ENCODE measurements at places on chromosomes 7 and 10. TPM values are rescaled to one million over a fixed set of nuclear protein-coding genes. Genes with fewer than 3 reads are reported as not detected.

VWA2 gene
- total RNA-seq = 0.05 TPM

CDC14C gene
- total RNA-seq = not detected

ATP6V0A4 gene
- total RNA-seq = 0.30 TPM

PDE6C gene
- total RNA-seq = not detected

ICA1 gene
- 1.5 TPM for total RNA-seq

LRRD1 gene
- total RNA-seq = not detected

ANK3 gene
- 0.59 TPM for total RNA-seq

AKR1B15 gene
- 33.7 TPM for total RNA-seq

PPP1R3A gene
- total RNA-seq = not detected

ZNF239 gene
- 2.2 TPM for total RNA-seq

CALML3 gene
- total RNA-seq = not detected
